Activated CD8-positive, alpha-beta memory T cell treated with anti-CD3 and anti-CD28 coated beads, Interleukin-2, amount 10 ng/mL, durations not matched to agents 7 days and 5 days (primary cell): ENCODE measurements at places on chromosomes 2 and 18. TPM values are rescaled to one million over a fixed set of nuclear protein-coding genes. Genes with fewer than 3 reads are reported as not detected.

LIPG gene
- not detected for total RNA-seq

SPHKAP gene
- not detected for total RNA-seq

ERICH2 gene
- not detected for total RNA-seq

ERBB4 gene
- not detected for total RNA-seq

STAT4 gene
- 109 TPM for total RNA-seq

HDHD2 gene
- 33.4 TPM for total RNA-seq

CCDC102B gene
- 2.1 TPM for total RNA-seq

DNA sequence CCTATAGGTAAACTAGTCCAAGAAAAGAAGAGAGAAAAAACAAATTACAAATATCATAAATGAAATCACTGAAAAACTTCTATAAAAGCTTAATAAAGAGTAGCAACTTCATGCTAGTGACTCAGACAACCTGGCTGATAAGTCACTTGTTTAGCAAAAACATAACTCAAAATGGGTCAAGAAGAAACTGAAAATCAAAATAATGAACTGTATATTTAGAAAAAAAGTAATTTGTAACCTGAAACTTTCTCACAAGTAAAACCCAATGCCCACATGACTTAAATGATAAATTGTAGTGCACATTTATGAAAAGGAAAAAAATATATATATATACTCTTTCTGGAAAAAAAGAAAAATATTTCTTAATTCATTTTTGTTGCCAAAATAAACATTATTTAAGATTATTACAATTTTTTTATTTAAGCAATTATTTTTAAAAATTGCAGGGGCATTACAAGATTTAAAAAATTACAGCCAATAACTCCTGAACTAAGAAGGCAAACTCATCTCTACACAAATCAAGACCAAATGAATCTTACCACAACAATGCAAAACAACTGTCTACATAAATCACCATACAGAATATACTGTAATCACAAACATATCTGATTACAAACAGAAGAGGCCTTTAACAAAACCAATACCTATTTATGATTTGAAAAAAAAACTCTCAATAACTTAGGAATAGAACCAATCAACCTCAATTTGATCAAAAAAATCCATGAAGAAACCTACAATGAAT, 406.3 kb downstream of the CDH7 start:
- no peak for DNase-seq

- no peak for DNase-seq
Measured at GRCh38 chr2:31226266-31226665, 7.7 kb upstream of the EHD3 start.

- DNase-seq, result no peak
Measured at GRCh38 chr18:74856928-74857327, 259.3 kb downstream of the ZNF407 start.

- DNase-seq, result no peak
Measured at GRCh38 chr2:220660277-220661145, 911.6 kb downstream of the EPHA4 start.

DNA sequence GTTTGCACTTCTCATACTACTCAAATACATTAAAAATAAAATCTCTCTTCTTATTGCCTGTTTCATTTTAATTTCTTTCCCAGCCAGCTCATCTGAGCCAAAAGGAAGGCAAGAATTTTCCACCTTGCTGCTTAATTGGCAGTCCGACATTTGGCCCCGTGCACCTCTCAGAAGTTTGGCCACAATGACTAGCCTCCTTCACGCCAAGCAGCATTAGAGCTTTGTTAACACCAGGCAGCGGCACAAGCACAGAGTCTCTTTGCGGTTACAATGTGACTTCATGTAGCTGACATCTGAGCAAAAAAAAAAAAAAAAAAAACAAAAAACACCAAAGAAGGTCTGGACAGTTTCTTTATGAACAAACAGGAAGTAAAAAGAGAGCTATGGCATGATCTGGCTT, 248.9 kb downstream of the OSR1 start:
- no peak for DNase-seq

DNA sequence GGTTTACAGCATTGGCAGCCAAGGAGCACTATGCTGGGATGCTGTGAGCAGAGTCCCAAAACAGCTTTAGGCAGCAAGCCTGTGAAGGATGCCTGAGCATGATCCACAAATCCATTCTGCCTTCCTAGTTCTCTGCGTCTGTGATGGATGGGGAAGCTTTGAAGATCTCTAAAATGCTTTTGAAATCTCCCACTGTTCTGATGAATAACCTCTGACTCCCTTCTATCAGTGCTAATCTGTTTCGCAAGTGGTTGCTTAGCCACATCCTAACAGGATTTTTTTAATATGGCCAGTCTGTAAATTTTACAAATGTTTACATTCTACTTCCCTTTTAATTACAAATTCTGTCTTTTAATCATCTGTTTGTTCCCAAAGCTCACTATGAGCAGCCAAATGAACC, 319.2 kb downstream of the GULP1 start:
- DNase-seq, result no peak

- DNase-seq, result peak; percentile 64
Measured at GRCh38 chr2:74554820-74555531, 456 bp downstream of the DOK1 start.

- DNase-seq, result no peak
Measured at GRCh38 chr18:39389800-39390379, 1824.3 kb upstream of the CELF4 start.

GRCh38 chr2:216932113-216932862, 72.4 kb upstream of the TNP1 start:
- no peak for DNase-seq
